ENCODE measurements at places on chromosomes 12 and 14. TPM values are rescaled to one million over a fixed set of nuclear protein-coding genes. Genes with fewer than 3 reads are reported as not detected.

The GALNT9 gene
- total RNA-seq: not detected

The RNF212B gene
- not detected for total RNA-seq

The STAC3 gene
- total RNA-seq: 0.27 TPM

The SRRM4 gene
- not detected for total RNA-seq

GRCh38 chr12:84412226-84412625 is 500.4 kb downstream of the SLC6A15 start:
- DNase-seq: no peak

- no peak for DNase-seq
Observed at GRCh38 chr12:80979251-80979650, 41.5 kb upstream of the LIN7A start.

- DNase-seq: no peak
Observed at GRCh38 chr14:61661471-61662400, 33.6 kb upstream of the HIF1A start.

DNA sequence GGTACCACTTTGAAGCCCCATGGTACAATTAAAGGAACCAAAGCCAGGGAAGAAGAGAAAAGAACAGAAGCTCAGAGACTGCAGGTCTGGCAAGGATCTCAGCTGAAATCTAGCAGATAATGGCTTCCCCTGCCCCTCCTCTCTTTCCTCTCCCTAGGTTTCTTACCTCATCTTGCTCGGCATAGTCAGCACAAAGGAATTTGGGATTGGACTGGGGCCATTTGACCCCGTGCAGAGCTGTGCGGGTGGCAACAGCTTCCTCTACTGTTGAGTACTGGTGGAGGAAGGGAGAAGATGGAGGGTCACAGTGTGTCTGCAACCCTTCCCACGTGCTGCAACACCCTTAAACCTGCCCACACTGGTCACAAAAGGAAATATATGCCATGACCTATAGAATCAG is 4.7 kb upstream of the CDH24 start:
- peak; percentile 96 for DNase-seq

DNA sequence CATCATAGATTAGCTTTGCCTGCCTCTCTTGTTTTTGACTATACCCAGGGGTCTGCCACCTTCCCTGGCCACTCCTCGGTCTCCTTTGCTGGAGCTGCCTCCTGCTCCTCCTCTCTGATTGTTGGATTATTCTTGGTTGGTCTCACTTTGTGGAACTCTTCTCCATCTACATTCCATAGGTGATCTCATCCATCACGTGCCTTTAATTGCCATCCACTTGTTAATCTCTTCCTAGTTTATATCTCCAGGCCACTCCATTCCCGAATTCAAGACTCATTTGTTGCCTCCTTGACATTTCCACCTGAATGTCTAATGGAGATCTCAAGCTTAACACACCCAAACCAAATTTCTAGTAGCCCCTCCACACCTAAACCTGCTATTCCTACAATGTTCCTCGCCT is 5.4 kb downstream of the POLR3B start:
- DNase-seq: no peak

DNA sequence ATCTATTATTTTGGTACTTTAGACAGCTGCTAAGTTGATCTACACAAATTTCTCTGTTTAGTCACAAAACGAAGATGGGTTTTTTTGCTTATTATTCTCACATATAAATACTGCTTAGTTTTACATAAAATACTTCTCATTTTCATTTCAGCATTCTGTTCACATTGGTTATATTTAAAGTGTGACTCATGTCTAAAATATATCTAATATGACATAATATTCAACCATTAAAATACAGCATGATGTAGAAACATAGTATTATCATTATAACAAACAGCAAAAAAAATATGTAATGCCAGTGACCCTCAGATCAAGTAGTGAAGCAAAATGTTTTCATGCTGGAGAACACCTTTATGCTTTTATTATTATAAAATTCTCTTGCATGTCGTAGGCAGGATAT is 63.7 kb downstream of the SH2B3 start:
- DNase-seq: no peak

GRCh38 chr12:125773033-125773640 is 707.9 kb downstream of the AACS start:
- DNase-seq: peak; percentile 59

DNA sequence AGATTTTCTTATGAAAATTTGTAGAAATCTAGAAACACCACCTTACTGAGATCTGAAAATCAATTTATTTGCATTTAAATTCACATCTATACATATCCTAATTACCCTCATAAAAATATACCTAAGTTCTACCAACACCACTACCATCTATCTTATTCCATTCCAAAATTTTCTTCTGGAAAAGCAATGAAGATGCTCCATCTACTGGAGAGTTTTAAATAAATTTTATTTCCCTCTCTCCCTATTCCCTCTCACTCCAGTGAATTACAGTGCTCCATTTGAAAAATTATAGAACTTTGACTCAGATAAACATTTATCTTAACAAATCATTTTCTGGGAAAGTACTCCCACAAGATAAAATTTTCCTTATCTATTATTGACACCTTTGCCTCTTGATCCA is 2.3 kb upstream of the C14orf39 start:
- no peak for DNase-seq

DNA sequence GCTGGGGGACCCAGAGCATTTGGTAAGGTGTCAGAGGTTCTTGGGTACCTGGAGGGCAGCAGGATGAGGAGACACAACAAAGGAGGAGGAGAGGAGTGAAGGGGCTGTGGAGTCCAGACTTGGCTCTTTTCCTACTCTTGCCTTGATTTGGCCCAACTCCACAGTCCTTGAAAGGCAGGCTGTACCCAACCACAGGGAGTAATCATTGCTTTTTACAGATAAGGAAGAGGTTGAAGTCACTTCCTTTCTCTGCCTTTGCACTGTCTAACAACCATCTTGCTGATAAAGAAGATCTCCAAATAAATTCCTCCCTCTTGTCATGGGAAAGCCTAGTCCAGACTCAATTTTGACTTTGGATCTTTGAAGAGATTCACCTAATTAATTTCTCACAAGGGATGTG is 226.8 kb upstream of the HMGA2 start:
- DNase-seq: peak; percentile 66

GRCh38 chr12:117865505-117865904 is 103.3 kb downstream of the KSR2 start:
- DNase-seq: no peak
